ENCODE measurements at places on chromosomes 16 and 17.

DNA sequence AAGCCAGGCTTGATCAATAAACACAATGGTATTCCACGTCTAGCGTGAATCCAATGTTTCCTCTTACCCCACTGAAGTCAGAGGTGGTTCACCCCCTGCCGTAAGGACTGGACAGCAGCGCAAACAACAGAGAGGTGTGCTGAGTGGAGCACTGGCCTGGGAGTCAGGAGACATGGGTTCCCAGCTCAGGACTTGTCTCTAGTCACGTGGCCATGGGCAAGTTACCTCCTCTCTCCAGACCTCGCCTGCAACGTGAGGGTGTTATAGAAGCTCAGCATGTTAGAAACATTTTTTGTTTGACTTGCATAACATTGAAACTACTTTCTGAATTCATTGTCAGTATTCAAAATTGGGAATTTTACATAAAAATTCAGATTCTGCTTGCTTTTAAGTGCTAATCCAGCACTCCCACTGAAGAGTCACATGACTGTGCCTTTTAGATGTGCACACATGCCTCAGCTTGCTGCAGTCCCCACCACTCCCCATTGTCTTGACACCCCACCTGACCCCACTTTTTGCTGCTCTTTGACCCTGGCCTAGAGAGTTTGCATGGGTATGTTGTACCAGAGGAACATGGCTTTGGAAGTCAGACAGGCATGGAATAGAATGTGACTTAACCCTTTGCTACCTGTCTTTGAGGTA lies 8.8 kb upstream of the CPNE2 start:
- DNase-seq, result peak; percentile 8

- no peak for DNase-seq
Measured at GRCh38 chr16:11386791-11387546, 41.7 kb downstream of the RMI2 start.

GRCh38 chr17:8935191-8935590 lies 30.3 kb downstream of the PIK3R5 start:
- no peak for DNase-seq

DNA sequence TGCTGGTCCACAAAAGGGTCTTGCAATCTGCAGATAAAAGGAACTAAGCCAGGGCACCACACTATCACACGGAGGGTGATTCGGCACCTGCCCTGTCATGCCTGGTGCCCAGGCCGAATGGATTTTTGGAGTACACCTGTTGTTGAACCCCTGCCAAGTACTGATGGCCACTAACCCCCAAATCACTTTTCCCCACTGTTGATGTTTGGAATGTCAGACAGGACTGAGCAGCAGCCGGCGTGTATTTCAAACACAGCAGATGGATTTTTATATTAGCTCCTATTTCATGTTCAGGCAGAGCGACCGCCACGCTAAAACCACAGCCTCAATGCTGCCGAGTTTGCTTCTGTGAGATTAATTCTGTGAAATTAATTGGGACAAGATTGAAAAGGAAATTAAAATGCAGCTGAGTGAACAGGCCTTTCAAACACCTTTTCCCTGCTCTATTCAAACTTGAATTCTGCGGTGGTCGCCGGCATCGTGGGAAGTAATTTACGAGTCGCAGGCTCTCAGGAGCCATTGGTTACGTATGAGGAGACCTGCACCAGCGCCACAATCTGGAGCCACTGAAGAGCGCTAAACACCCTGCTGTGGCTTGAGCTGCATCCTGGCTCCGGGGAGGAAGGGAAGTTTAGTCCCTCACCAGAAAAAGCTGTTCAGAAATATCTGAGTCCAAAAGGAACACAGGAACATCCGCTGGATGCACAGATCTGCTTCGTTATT lies 48.5 kb downstream of the SNX11 start:
- DNase-seq, result no peak

- DNase-seq, result no peak
Measured at GRCh38 chr16:79664407-79664806, 63.9 kb upstream of the MAF start.

- no peak for DNase-seq
Measured at GRCh38 chr16:70161350-70161749, 12.2 kb upstream of the CLEC18C start.

DNA sequence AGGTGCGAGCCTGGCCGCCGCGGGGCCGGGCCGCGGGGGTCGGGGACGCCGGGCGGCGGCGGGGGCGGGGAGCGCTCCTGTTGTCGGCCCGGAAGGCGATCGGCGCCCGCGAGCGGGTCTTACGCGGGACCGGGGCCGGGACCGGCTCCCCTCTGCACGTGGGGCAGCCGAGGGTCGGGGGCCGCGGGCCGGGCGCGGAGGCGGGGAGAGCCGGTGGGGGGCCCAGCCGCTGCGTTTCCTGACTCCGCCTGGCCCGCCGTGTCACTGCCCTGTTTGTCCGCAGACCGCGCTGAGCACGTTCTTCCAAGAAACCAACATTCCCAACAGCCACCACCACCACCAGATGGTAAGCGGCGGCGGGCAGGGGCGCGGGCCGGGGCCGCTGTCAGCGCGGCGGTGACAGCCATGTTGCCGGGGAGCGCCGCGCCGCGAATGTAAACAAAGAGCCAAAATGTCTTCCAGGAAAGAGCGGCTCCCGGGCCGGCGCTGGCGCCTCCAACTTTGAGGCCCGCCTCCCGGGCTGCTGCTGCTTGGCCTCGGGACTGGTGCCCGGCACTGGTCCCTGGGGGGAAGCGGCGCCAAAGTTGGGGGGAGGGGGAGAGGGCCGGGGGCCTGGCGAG lies 586 bp downstream of the UBALD2 start:
- DNase-seq, result peak; percentile 79

GRCh38 chr16:66841366-66841765 lies 2.8 kb upstream of the CA7 start:
- no peak for DNase-seq

GRCh38 chr16:78942625-78943245 lies 657.8 kb downstream of the MAF start:
- no peak for DNase-seq

DNA sequence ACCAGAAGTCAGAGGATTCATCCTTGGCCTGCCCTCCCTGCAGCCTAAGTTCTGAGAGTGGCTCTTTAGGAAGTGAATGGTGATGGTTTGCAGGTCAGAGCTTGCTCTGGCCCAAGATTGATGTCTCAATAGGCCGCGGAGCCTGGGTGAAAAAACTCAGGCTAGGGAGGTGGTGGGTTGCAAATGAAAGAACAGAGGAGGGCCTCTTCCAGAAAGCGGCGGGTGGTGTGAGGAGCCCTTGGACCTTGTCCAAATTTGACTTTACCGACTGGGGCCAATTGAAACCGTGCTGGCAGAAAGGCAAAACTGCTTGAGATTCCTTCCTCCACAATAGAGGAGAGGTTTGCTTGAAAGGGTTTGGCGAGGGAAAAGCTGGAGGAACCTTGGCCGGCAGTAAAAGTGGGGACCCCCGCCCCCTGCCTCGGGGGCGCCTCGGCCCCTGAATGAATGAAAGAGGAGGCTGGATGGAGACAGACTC lies 331.3 kb downstream of the SEC14L1 start:
- DNase-seq, result no peak

GRCh38 chr17:3799181-3799945 lies 1.6 kb downstream of the ITGAE start:
- DNase-seq, result no peak

GRCh38 chr16:8005096-8005860 lies 585.0 kb downstream of the TMEM114 start:
- DNase-seq, result no peak

GRCh38 chr17:65556014-65556909 lies 5.2 kb downstream of the AXIN2 start:
- DNase-seq, result peak; percentile 86

- no peak for DNase-seq
Measured at GRCh38 chr17:59607061-59607460, 12.6 kb upstream of the CLTC start.

- no peak for DNase-seq
Measured at GRCh38 chr17:34299956-34300577, 14.5 kb downstream of the CCL11 start.

DNA sequence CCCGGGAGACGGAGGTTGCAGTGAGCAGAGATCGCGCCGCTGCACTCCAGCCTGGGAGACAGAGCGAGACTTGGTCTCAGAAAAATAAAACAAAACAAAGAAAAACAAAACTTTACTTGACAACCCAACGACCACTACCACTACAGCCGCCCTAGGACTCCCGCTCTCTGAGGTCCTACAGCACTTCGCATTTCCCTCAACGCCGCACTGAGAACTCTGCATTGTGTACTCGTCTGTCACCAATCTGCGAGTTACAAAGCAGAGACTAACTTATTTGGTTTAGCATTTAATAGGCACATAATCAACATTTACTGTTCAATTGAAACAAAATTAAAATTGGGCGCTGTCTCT lies 479 bp upstream of the ZNF207 start:
- DNase-seq, result no peak

DNA sequence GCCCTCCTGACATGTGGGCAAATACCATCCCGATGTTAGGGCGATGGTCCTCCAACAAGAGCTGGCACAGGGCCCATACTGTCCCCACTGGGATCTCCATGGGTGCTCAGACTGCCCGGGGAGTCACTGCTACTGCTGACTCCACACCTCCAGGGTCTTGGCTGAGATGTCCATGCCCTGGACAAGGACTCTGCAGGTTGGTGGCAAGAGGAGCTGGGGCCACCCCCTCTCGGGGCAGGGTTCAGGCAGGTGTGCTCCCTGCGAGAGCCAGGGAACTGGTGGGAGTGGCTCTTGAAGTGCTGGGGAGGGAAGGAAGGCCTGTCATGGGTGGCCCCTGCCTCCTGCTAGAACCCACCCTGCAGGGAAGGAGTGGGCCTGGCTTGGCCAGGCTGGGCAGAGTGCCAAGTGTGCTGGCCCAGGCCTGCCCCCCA lies 6.4 kb downstream of the CASKIN2 start:
- peak; percentile 66 for DNase-seq

- DNase-seq, result no peak
Measured at GRCh38 chr17:71444078-71444477, 676.7 kb upstream of the SOX9 start.

- no peak for DNase-seq
Measured at GRCh38 chr16:81896902-81897301, 114.4 kb downstream of the SDR42E1 start.

DNA sequence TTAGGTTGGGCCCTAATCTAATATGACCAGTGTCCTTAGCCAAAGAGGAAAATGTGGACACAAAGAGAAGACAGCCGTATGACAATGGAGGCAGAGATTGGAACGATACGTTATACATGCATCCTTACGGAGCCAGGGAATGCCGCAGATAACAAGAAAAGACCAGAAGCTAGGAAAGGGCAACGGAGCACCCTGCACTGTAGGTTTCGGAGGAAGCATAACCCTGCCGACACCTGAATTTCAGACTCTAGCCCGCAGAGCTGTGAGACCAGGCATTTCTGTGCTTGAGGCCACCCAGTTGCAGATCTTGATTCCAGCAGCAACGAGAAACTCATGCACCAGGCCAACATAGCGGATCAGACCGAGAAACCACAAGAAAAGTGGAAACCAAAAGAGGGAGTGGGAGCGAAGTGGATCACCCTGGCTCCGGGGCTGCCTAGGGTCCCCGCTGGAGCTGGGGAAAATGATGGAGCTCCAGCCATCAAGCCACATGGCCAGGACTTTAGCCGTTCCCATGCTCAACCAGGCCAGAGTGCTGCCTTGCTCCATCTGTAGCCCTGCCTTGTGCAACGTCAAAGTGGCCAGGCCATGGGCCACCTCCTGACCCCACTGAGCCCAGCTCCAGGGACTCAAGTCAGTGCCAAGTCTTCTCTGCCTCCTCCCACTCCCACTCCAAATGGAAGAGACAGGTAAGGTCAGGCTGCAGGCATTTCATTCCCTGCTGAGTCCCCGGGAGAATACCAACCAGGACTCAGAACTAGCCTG lies 51.7 kb upstream of the RPL38 start:
- no peak for DNase-seq

- no peak for DNase-seq
Measured at GRCh38 chr16:56369202-56369601, 56.1 kb downstream of the AMFR start.

- DNase-seq, result peak; percentile 44
Measured at GRCh38 chr16:2296661-2297505, 29.0 kb upstream of the RNPS1 start.

GRCh38 chr16:66044556-66044955 lies 321.9 kb upstream of the CDH5 start:
- no peak for DNase-seq

DNA sequence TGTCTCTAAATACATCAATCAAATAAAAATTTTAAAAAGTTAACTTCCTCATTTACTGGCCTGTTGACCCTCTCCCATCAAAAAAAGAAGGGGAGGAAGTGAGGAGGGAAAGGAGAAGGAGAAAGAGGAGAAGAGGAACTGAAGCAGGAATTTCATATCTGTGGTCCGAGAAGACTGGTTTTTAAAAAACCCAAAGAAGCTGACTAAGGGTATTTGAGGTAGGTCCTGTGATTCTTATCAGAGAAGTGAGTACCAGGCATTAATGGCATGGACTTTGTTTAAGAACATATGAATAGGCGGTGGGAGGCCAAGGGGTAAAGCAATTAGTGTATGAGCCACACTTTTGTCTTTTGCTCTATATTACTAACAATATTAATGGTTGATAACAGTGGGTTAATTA lies 2.0 kb downstream of the SLC46A1 start:
- peak; percentile 50 for DNase-seq

DNA sequence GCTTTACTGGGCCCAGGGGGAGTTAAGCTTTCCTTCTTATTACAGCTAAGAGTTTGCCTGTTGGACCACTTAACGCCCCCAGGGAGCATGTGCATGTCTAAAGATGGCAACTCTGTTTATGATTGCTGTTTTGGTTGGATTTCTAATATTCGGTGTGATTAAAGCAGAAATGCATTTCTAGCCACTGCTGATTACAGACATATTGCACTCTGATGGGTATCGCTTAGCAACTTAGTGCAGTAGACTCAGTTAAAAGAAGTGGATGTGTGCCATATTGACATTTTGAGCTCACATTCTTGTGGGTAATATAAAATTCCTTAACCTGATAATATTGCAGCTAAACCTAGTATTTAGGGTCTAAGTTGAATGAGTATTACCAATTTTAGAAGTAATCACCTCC lies 4.2 kb downstream of the NF1 start:
- DNase-seq, result no peak

GRCh38 chr16:14004031-14004728 lies 66.9 kb upstream of the MRTFB start:
- DNase-seq, result no peak

- no peak for DNase-seq
Measured at GRCh38 chr16:24896439-24896838, 50.7 kb downstream of the SLC5A11 start.

- no peak for DNase-seq
Measured at GRCh38 chr16:80174416-80174815, 366.4 kb upstream of the DYNLRB2 start.

GRCh38 chr17:74918906-74919305 lies 4.1 kb downstream of the USH1G start:
- no peak for DNase-seq
